Upper lobe of right lung (tissue), 1 donor: ENCODE measurements at places on chromosomes 1 and 21. TPM values are rescaled to one million over a fixed set of nuclear protein-coding genes. Genes with fewer than 3 reads are reported as not detected.

DNA sequence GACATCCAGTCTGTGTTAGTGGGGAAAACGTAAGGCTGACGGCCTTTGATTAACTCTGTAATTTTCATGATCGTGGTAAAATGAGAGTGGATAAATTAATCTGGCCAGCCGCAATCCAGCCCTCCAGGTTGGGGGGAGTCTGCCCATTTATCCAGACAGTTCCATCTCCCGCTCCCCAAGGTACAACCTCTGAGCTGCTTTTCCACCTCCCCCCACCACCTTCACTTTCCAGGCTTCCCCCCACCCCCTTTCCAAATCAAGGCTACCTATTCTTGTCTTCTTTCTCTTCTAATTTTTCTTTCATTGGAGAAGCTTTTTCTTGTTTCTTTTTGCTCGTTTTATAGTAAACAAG lies 6.0 kb downstream of the MIER1 start:
- no peaks in the 10 kb centered on the region for H3K27me3 ChIP-seq
- DNase-seq, result no peak
- H3K36me3 ChIP-seq, result no peaks in the 10 kb centered on the region
- peak overlapping the region; percentile 96 for H3K27ac ChIP-seq
- peak overlapping the region; percentile 72 for H3K4me3 ChIP-seq

GRCh38 chr1:51472359-51472758 lies 46.7 kb downstream of the EPS15 start:
- peaks cover 28% of the 10 kb centered on the region for H3K4me1 ChIP-seq
- H3K27ac ChIP-seq, result peak overlapping the region; percentile 43
- H3K4me3 ChIP-seq, result no peak overlapping the region
- H3K36me3 ChIP-seq, result peaks cover 28% of the 10 kb centered on the region
- no peak for DNase-seq

The PKLR gene
- total RNA-seq, result not detected

The SZRD1 gene
- total RNA-seq, result 110 TPM

The STX12 gene
- total RNA-seq, result 95.6 TPM

DNA sequence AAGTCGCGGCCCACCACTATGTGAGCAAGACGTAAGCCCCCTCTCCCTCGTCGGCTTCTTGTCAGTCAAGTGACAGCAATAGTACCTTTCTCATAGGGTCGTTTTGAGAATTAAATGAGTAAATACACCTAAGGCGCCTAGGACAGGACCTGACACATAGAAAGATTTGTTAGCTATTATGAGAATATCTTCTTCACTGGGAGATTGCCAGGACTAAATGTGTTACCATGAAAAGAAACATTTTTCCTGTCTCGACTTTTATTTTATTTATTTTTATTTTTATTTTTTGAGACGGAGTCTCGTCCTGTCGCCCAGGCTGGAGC lies 798 bp downstream of the PMF1 start:
- DNase-seq, result no peak
- peak overlapping the region; percentile 74 for H3K4me3 ChIP-seq
- H3K36me3 ChIP-seq, result peaks cover 25% of the 10 kb centered on the region

- no peak overlapping the region for H3K27ac ChIP-seq
- peaks cover 5% of the 10 kb centered on the region for H3K4me1 ChIP-seq
- H3K36me3 ChIP-seq, result no peaks in the 10 kb centered on the region
- DNase-seq, result no peak
- H3K27me3 ChIP-seq, result no peaks in the 10 kb centered on the region
- H3K4me3 ChIP-seq, result no peak overlapping the region
Measured at GRCh38 chr1:151593730-151594129, 18.1 kb upstream of the SNX27 start.
